M059J (cell line): ENCODE measurements at places on chromosomes 11 and 22.
A peak's percentile ranks its signal among the peaks of the same experiment; 100 is the strongest.

DNA sequence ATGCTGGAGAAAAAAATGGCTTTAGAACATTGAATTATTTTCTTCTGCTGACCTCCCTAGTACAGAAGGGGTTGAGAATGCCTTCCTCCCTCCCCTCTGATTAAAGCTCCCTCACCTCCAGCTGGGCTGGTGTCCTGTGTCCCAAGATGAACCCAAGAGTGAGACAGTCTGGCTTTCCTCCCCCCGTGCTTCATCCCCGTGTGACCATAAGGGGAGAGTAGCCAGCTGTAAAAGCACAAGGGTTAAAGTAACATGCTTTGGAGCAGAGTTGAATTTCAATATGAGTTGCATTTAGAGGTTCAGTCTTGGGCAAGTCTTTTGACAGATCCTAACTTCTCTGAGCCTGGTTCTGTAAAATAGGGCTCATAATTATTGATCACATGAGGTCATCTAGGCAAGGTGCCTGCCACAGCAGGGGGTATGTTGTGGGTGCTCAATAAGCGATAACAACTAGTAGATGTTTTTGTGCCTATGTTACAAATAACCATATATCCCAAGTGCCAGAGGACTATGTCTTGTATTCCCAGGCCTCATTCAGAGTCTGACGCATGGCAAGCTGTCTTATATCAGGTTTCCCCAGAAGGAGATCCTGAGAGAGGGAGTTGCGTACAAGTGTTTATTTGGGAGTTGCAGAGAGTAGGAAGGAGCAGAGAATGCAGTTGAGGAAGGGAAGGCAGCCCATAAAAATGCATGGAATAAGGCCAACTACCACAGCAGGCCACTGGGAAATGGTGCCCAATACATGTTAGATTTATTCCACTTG, 4.1 kb downstream of the PRG2 start:
- DNase-seq = no peak

GRCh38 chr11:36825251-36825650, 227.2 kb upstream of the RAG2 start:
- no peak for DNase-seq

GRCh38 chr11:16096336-16096735, 260.0 kb downstream of the SOX6 start:
- no peak for DNase-seq

GRCh38 chr22:49856343-49856742, 2.7 kb downstream of the ZBED4 start:
- DNase-seq = no peak

- DNase-seq = no peak
Measured at GRCh38 chr11:64430645-64431044, 71.7 kb downstream of the RPS6KA4 start.

- no peak for DNase-seq
Measured at GRCh38 chr11:35878741-35879140, 65.1 kb upstream of the LDLRAD3 start.

DNA sequence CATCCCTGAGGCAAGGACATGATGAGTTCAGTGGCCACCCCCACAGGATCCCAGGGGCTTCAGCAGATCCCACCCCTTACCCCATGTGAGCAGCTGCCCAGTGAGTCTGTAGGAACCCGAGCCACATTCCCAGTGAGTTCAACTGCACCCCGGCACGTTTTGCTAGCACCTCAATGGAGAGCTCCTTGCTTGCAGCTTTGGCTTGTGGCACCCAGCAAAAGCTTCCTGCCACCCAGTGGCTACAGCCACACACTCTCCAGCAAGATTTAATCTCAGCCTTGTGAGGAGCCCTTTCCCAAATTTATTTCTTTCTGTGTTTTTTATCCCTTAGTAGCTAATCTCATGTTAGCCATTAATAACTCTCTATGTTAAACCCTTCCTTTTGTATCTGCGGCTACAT, 4.0 kb downstream of the SAA1 start:
- no peak for DNase-seq

DNA sequence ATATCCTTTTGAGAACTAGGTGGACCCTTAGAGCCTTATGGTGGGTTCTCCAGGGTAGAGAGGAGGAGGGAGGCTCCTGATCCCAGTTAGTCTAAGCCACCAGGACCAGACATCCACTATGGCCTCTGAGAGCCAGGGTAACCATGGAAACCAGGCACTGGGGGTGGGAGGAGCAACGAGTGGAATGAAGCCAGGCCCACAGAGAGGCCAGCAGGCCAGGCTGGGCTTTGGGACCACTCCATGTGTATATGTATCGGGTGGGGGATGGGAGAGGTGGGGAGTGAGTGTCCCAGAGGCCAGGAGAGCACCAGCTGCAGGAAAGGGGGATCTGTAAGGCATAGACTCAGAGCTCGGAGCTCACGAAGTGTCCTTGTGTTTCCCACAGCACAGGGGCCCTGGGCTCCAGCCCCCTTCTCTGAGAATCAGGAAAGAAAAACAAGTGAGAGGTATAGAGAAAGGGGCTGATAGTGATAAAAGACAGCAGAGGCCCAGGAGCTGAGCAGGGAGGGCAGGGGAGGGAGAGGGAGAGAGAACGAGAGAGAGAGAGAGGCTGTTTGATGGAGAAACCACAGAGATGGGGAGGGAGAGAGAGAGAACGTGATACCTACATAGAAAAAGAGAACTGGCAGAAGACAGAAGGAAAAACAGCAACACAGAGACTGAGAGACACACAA, 15.5 kb upstream of the TSPAN18 start:
- no peak for DNase-seq

DNA sequence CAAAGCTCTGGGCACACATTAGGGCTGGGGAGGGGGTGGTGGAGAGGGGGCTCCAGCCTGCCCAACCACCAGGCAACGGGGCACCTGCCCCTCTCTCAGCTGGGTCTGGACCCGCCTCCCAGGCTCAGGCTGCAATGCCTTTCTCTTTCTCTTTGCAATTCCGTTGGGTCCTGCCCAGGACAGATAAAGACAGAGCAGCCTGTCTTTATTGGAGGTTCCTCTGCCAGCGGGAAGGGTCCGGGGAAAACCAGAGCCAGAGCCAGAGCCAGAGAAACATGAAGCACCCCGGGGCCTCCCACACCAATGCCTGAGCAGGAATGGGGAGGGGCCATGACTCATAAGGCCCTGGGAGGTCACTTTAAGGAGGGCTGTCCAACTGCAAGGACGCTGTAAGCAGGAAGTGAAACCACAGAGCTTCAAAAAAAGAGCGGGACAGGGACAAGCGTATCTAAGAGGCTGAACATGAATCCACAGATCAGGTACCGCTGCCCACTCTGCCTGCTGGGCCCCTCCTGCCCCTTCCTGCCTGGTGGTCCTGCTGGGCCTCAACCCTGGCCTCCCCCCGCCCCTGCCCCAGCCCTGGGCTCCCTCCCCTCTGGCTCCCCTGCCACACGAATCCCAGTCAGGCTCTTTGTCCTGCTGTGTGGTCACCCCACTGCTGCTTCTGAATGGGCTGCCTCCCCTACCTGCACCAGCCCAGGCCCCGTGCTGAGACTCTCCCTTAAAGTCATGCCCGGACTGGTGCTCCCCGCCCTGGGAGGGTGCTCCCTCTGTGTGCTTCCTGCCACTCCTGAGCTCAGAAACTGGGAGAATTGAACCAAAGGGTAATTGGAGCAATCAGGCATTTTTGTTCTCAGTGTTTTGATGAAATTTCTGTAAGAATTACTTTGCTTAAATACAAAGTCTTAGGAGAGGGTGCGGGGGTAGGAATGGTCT, at the start of gene APOBEC3B:
TSS of gene APOBEC3B (plus strand) at position 356 of the 936 bp plus-strand sequence. CDS start at position 463, 107 bp downstream.
- peak; percentile 95 for DNase-seq

DNA sequence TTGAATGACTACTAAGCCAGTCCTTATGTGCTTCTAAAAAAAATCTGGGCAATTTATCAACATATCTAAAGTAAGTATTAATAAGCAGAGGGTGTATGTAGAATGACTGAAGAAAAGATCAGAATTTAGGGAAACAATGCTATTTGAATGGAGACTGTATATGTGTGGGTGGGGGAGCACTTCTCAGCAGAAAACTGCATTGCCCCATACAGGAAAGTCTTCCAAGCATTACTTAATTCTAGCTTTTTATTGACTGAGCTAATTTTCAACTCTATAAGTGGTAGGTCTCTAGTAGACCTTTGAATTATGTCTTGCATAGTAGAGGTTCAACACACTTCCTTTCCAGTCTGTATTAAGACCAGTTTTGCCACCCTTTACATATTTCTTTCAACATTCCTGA, 41.7 kb downstream of the CASP12 start:
- DNase-seq = no peak
